AG04450 (cell line): ENCODE measurements at places on chromosomes 1 and 21. TPM values are rescaled to one million over a fixed set of nuclear protein-coding genes. Genes with fewer than 3 reads are reported as not detected.
A peak's percentile ranks its signal among the peaks of the same experiment; 100 is the strongest.

DNA sequence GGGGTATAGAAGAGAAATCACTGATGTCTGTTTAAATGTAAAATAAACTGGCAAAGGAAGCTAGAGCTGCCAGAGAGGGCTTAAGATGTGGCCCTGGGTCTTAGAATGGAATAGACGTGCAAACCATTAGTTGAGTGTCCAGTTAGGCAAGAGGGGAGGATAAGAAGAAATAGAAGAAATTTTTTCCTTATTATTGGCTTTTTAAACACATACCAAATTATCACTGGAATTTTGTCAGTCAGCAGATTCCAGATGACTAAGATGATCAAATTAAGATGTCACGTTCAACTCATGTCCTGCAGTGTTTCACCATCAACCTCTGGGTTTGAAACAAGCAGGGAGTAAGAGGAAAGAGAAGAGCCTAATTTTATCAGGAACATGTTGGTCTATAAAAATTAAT lies 71.6 kb upstream of the C1orf21 start:
- no peak for DNase-seq

DNA sequence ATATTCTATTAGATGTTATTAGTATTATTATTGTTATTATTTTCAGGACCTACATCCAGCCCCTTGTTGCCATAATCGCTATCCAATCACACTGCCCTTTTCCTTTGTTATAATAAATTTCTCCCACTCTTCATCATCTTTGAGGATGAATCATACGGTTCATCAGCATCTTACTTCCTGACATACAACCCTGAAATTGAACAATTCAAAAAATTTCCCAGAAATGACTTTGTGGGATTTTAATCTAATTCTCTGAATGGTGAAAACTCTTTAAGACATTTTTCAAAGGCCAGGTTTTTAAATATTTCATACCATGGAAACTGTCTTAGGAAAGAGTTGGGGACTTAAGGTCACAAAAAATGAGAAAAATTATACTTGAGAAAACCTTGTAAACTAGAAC lies 353.5 kb downstream of the ST6GALNAC3 start:
- DNase-seq: no peak

GRCh38 chr1:180936110-180937011 lies 23.7 kb downstream of the KIAA1614 start:
- no peak for DNase-seq

Gene LCK
- polyA plus RNA-seq: not detected in 2 replicates

- no peak for DNase-seq
These were observed 17.9 kb downstream of the B3GALNT2 start for GRCh38 chr1:235486321-235486720.

DNA sequence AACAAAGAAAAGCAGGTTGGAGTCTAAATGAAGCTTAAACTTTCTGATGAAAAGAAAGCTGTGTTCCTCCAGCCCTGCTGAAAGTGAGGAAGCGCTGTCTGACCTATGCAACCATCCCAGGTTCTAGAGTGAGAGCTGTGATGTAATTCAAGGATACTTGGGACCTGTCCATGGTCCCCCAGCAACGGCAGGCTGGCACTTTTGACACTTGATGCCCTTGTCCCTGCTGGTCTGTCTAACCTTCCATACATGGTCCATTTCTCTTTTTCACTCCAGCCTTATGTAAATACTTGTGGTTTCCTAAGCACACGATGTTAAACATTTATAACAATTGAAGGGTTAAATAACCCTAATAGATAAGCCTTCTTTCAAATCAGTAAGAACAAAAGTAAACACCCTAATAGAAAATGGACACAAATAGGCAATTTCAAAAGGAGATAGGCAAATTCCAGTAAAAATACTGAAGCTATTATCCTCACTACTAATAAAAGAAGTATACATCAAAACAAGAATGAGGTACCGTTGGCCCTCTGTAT lies 17.7 kb upstream of the KDM4A start:
- no peak for DNase-seq

- DNase-seq: no peak
These were observed 18.6 kb downstream of the FABP3 start for GRCh38 chr1:31354283-31354682.

DNA sequence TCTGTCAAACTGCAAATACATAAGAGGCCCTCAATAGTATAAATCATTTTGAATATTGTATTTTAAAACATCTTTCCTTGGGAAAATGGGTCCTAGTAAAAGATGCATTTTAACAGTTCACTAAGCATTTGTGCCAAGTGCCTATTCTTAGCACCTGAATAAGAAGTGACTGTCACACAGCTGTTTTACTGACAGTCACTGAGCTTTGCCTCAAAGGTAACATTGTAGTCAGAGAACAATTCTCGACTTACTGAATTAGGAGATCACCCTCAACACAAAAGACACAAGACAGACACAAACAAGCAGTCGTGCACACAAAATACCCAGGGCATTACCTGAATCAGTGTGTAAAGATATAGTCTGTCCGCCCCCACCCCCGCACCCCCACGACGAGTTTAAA lies 408 bp downstream of the ESRRG start:
- no peak for DNase-seq

Gene C2CD4D
- polyA plus RNA-seq: not detected in 2 replicates

DNA sequence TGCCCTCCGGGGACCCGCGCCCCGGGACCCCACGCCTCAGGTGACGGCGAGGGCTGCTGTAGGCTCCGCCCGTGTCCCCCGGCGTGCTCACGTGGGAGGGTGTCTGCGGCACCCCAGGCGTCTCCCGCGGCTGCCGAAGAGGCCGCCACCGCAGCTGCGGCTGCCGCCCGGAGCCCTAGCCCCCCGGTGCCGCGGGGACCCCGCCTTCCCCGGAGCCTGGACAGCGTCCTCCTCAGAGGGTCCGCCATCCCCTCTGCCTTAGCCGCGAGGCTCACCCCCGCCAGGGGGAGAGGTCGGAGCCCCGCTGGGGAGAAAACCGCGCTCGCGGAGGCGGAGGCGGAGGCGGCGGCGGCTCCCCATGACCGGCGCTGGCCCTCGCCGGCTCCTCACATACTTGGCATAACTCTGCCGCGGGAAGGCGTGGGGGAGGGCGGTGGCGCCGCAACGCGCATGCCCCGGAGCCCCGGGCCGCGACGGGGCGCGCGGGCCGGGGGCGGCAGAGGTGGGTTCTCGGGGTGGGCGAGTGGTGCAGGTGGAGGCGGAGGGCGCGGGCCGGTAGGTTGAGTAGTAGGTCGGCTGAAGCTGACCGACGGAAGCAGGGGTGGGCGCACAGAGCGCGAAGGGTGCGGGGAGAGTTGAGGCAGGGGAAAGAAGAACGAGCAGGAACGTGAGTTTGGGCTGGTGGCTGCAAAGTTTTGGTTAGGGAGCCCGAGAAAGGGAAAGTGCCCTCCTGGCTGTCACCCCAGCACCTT lies 700 bp upstream of the SYDE2 start:
- DNase-seq: no peak

- DNase-seq: peak; percentile 7
These were observed 36.7 kb downstream of the ERI3 start for GRCh38 chr1:44318097-44319088.

Gene SPATA6
- 4.6 and 6.1 TPM in 2 replicates for polyA plus RNA-seq

DNA sequence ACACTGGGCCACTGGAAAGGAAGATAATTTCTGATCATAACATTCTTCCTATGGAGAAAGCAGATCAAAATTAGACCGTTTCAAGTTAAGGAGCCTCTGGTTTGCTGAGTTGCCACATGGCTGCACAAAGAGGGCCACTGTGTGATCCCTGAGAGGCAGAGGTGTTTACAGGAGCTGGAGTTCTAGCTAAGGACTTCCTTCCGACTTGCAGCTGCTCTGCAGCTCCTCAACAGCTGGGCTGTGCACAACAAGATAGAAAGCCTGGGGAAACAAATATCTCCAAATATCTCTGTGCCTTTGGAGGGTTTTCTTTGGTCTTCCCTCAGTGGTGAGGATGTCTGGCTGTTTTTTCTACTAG lies 26.8 kb downstream of the GADD45A start:
- DNase-seq: no peak

GRCh38 chr1:53732912-53733317 lies 6.0 kb downstream of the GLIS1 start:
- peak; percentile 79 for DNase-seq
